AG09319 (cell line): ENCODE measurements at places on chromosomes 6 and 20.

GRCh38 chr20:381581-382290 lies 1.2 kb downstream of the TRIB3 start:
- DNase-seq = peak; percentile 80

GRCh38 chr6:33586108-33586640 lies 6.1 kb upstream of the BAK1 start:
- DNase-seq = no peak

DNA sequence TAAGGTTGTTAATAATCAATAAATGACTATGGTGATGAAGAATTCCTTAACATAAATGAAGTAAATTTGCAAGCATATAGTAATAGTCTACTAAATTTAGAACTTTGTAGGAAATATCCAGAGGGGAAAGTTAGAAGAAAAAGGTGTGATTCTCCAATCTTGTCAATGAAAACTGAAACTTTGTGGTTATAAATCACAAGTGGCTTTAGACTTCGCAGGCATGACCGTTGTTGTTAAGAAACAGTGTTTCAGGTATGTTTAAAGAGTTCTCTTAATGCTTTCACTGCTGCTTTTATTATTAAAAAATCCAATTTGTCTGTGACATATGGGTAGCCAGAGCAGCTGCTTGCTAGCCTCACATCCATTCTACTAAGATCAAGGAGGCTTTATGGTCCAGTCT lies 475.6 kb upstream of the ADGRB3 start:
- no peak for DNase-seq

- DNase-seq = no peak
Measured at GRCh38 chr6:99369533-99369932, 20.1 kb upstream of the FAXC start.

- no peak for DNase-seq
Measured at GRCh38 chr6:156866220-156867015, 89.2 kb downstream of the ARID1B start.

- DNase-seq = no peak
Measured at GRCh38 chr6:118525913-118526780, 21.9 kb upstream of the PLN start.

GRCh38 chr6:71375676-71376075 lies 87.1 kb downstream of the OGFRL1 start:
- no peak for DNase-seq

- no peak for DNase-seq
Measured at GRCh38 chr6:21386744-21387143, 206.8 kb upstream of the SOX4 start.

- DNase-seq = no peak
Measured at GRCh38 chr20:36246401-36246800, 10.1 kb downstream of the AAR2 start.

- no peak for DNase-seq
Measured at GRCh38 chr20:37521061-37521771, at the start of gene NNAT. TSS of gene NNAT (plus strand) at chr20:37521250. CDS start at chr20:37521332, 82 bp downstream.
